NCI-H2081 (cell line): ENCODE measurements at places on chromosomes 5 and 9.

- DNase-seq: no peak
Measured at GRCh38 chr5:1787472-1788047, 12.1 kb downstream of the MRPL36 start.

- no peak for DNase-seq
Measured at GRCh38 chr5:157530226-157530972, 45.2 kb downstream of the ADAM19 start.

DNA sequence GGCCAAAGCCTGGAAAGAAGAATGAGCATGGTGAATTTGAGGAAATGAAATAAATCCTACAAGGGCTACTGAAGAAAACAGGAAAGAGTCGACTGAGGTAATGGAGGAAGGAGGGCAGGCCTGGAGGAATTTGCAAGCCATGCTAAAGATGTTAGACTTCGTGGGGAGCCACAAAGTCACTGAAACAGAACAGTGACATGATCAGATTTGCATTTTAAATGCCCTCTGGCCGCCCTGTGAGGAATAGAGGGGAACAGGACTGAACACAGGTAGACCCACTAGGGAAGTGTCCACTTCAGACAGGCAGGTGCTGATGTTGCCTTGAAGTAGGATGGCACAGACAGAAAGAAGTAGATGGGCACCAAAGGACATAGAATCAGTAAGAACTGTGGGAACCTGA lies 42.8 kb upstream of the RLN1 start:
- no peak for DNase-seq

- DNase-seq: no peak
Measured at GRCh38 chr5:163916376-163916775, 411.0 kb downstream of the MAT2B start.

GRCh38 chr5:67005737-67006499 lies 190.7 kb downstream of the CD180 start:
- DNase-seq: no peak

DNA sequence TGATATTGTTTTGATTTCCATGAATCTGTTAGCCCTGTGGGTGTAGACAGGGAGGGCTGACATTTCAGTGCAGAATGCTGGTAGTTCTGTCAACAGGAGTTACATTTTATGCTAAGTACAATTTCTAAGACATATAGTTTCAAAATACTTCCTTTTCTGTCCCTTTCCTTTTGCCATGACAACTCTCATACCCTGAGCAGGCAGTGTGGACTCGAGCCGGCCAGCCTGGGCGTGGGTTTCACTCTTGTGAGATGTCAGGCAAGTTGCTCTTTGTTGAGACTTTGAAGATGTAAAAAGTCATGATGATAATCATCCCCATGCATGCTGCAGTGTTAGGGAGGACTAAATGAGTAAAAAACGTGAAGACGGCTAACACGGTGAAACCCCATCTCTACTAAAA lies 197.9 kb downstream of the CFAP90 start:
- DNase-seq: no peak

GRCh38 chr5:107470295-107470582 lies 200.5 kb downstream of the EFNA5 start:
- DNase-seq: no peak

GRCh38 chr9:90085633-90086032 lies 480.8 kb downstream of the GADD45G start:
- no peak for DNase-seq
